ENCODE measurements at places on chromosomes 1 and 21.
A peak's percentile ranks its signal among the peaks of the same experiment; 100 is the strongest.

DNA sequence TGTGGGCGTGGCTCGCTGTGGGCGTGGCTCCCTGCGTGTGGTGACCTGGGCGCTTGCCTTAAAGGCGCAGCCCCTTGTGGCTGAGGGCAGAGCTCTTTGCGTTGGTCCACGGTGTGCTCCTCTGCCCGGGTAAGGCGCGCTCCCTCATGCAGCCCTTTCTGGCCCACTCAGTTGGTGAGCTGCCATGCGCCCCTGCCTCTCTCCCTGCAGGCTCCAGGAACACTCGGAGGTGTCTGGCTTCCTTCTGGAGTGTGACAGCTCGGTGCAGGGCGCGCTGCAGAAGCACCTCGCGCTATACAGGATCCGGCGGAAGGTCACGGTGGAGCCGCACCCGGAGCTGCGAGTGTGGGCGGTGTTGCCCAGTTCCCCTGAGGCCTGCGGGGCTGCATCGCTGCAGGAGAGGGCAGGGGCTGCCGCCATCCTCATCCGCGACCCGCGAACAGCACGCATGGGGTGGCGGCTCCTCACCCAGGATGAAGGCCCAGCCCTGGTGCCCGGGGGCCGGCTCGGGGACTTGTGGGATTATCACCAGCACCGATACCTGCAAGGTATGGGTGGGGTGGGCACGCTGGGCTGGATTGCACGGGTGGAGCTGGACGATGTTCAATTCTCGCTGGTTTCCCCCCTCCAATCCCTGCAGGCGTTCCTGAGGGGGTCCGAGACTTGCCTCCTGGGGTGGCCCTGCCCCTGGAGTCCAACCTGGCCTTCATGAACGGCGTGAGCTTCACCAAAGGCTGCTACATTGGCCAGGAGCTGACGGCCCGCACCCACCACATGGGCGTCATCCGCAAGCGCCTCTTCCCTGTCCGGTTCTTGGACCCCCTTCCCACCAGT is 9.1 kb downstream of the IBA57 start:
- no peak for DNase-seq

- DNase-seq, result no peak
These were observed 80.3 kb downstream of the RUNX3 start for GRCh38 chr1:24849672-24850295.

GRCh38 chr1:2630498-2631135 is 2.2 kb downstream of the MMEL1 start:
- DNase-seq, result no peak

DNA sequence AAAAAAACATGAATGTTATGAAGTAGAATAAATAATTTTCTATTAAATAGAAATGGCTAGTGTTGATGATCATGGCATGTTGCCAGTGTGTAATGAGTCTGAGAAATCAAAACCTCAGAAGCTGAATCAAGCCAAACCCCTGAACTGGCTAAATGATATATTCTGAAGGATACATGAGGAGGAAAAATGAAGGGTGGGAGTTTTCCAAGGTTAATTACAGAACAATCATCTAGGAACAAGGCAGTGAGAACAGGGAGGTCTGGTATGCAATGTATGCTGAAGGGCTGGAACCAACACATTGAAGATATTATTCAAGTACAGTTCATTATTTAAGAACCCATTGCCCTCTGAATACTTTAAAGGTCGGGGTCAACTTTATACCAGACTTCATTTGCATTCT is 309.1 kb upstream of the NRIP1 start:
- DNase-seq, result no peak

DNA sequence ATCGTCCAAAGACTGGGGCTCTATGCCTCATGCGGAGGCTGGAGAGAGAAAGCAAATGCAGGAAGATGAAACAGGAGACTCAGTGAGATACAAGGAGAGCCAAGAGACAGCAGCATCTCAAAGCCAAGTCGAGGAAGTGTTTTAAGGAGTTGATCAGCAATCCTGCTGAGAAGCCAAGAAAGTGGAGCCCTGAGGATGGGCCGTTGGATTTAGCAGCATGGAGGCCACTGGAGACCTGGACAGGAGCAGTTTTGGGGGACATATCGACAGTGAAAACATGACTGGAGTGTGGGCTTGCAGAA is 107.4 kb upstream of the ZBTB40 start:
- no peak for DNase-seq

GRCh38 chr1:11804666-11805421 is 920 bp downstream of the MTHFR start:
- peak; percentile 54 for DNase-seq

DNA sequence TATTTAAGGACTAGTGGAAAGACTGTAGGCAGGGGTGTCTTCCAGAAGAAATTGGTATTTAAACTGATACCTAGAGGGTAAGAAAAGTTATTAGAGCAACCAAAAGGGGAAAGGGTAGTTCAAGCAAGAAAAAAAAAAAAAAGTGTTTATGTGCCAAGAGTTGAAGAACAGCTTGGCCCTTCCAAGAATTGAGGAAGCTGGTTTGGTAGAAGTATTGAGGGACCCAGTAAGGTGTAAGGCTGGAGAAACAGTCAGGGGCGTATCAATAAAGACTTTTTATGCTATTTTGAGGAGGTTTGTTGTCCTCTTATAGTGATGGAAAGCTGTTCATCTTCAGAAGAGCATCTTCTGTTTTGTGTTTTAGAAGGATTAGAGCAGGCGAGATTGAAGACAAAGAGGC is 108.3 kb downstream of the PTPRC start:
- DNase-seq, result no peak

DNA sequence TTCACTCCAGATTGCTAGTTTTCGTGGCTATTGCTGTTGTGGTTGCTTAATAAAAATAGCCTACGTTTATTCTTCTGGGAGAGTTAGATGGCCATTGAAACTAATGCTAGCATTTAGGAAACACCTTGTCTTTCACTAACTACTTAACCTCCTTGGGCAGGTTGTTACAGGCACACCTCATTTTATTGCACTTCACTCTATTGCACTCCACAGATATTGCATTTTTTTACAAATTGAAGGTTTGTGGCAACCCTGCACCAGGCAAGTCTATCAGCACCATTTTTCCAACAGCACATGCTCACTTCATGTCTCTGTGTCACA is 11.3 kb upstream of the MARK1 start:
- DNase-seq, result no peak

GRCh38 chr1:12126781-12127180 is 40.0 kb upstream of the TNFRSF1B start:
- no peak for DNase-seq

DNA sequence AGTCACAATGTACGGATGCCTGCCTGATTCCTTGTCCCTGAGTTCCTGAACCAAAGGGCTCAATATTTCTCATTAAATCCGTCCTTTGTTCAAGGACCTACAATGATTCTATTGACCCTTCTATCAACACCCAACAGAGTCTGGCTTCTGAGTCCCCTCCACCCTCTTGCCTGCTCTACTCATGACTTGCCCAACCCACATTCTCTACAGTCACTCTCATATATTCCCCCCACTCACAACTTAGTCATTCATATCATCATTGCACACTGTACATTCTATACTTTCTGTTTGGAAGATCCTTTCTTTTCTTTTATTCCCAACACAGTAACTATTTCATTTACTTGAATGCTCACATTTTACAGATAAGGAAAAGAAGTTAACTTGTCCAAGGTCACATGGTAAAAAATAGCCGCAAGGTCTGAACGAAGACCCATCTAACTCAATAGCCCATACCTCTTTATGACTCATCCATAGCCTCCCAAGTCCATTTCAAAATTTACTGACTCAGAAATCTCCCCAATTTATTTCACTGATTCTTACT is 3.6 kb downstream of the OTUD7B start:
- DNase-seq, result no peak

DNA sequence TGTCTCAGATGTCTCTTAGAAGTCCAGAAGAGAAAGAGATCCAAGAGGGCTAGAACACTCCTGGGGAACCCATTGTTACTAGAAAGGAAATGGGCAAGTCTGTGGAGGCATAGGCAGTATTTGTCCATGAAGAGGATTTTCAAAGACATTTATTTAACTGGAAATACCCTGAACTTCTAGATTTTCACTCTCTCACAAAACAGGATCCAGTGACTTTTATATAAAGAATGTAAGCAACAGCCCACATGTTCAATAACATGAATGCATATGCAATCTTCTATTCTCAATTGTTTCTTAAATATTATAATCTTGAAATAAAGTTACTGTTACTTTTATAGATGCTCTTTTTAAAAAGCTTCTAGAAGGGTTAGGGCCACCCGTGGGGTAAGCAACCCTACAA is 53.4 kb downstream of the TBX15 start:
- no peak for DNase-seq

GRCh38 chr1:22102746-22103145 is 40.2 kb downstream of the WNT4 start:
- no peak for DNase-seq

DNA sequence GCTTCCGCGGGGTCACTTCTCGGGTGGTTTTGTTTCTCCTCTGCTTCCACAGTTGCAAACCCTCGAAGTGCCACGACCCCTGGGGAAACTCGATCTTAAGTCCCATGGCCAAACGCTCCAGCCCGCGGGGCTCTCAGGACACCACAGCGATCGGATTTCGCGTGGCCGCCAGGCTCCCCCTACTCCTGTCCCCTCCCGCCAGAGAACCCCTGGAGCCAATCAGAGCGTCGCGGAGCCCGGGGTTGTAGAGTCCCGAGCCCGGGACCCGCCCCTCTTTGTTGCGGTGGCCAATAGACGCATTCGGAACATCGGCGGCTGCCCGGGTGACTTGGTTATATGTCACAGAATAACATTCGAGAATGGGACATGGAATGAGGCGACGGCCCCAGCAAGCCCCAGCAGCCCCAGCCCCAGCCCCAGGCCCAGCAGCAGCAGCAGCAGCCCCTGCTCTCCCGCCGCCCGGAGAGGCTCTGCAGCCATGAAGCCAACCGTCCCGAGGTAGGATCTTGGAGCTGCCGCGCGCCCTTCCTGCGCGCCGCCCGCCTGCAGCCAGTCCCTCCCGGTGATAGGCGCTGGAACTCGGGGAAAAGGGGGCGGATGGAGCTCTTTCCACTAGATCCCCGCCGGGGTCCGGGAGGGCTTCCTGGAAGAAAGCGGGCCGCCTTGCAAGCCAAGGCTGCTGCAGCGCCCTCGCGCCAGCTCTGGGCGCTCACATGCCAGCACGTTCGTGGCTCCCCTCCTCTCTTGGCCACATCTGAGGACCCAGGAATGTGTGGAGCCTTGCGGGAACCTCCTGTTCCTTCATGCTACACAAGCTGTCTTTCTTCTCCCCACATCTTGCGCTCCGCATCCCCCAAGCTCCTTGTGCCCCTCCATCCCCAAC is at the start of gene VASH2:
Gene VASH2 (plus strand): TSS at position 299 of the 883 bp plus-strand sequence. CDS start 1,002 bp downstream, outside the sequence.
- DNase-seq, result peak; percentile 99

- no peak for DNase-seq
These were observed 115.8 kb upstream of the PBX1 start for GRCh38 chr1:164443166-164443565.

- DNase-seq, result no peak
These were observed 9.6 kb upstream of the SH2D1B start for GRCh38 chr1:162421258-162422164.

- DNase-seq, result no peak
These were observed 81.9 kb downstream of the SIPA1L2 start for GRCh38 chr1:232547938-232548484.

- DNase-seq, result no peak
These were observed 43.8 kb downstream of the SLC37A1 start for GRCh38 chr21:42557420-42557819.
